Cortex of kidney (tissue), 1 donor: ENCODE measurements at places on chromosomes 12 and 14.

DNA sequence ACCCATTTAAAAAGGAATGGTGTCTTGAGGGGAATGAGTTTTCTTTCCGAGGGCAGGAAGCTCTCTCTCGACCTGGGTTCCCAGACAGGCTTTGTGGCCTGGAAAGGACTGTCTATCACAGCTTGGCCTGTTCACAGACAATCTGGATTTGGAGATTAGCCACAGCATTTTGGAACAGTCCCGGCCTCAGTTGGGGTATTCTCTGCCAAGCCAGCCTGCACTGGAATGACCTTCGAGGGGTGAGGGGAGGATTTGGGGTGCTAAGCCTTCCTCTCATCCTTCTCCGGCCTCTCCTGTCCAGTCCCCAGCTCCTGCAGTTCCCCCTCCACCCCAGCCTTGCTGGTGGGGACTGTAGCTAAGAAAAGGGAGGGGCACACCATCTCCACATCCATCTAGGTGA lies 13.0 kb downstream of the TBX5 start:
- no peak for DNase-seq

- DNase-seq: no peak
Observed at GRCh38 chr14:103155010-103155409, 31.7 kb downstream of the TNFAIP2 start.

DNA sequence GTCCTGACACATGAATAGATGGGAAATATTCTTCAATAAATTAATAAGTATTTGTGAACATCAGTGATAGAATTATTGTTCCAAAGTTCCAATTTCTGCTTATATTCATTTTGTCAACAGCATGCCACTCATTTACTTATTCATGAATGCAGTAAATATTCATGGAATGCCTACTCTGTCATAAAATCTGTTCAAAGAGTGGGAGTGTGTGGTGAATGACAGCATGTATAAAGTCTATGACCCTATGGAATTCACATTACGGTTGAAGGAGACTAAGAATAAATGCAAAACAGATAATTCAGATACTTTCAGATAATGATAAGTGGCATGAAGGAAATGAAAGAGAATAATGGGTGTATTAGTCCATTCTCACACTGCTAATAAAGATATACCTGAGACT lies 494.7 kb downstream of the NRXN3 start:
- DNase-seq: no peak

DNA sequence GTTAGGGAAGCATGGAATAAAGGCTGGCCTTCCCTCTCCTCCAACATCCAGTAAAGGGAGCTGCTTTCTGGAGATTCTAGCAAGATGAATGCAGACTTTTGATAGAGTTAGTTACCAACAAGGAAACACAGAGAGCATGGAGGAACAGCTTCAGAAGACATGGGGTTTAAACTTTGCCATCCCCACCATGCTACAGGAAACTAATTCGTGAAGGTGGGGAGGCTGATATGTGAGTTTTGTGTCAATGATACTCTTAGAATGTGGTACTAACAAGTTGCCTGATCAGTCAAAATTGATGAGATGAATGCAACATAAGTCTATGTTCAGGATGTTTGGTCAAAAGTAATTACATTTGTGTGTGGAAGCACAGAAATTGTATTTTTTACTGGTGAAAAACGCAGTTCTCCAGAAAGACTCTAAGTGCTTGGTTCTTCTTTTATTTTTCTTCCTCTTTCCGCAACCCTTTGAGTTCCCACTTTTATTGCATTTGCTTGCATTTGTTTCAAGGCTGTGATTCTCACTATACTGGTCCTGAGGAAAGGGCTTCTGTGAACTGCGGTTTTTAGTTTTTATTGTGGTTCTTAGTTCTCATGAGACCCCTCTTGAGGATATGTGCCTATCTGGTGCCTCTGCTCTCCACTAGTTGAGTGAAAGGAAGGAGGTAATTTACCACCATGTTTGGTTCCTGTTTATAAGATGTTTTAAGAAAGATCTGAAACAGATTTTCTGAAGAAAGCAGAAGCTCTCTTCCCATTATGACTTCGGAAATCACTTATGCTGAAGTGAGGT lies at the start of gene CLEC4A:
TSS of gene CLEC4A (plus strand) at position 494 of the 789 bp plus-strand sequence. CDS start at position 756, 262 bp downstream.
- no peak for DNase-seq

GRCh38 chr12:48615681-48616080 lies 45.8 kb upstream of the LALBA start:
- DNase-seq: no peak

DNA sequence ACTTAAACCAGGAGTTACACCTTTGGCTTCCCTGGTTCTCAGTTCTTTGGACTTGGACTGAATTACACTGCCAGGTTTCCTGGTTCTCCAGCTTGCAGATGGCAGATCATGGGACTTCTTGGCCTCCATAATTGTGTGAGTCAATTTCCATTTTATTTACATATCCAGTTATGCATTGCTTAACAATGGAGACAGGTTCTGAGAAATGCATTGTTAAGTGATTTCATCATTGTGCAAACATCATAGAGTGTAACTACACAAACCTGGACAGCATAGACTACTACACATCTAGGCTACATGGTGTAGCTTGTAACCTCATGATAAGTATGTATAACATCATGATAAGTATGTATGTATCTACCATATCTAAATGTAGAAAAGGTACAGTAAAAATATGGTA lies 276.1 kb upstream of the BTG1 start:
- DNase-seq: no peak

- no peak for DNase-seq
Observed at GRCh38 chr14:66746316-66747006, 238.5 kb downstream of the GPHN start.

GRCh38 chr12:104416136-104416535 lies 40.6 kb upstream of the CHST11 start:
- no peak for DNase-seq

- DNase-seq: no peak
Observed at GRCh38 chr12:105226219-105226618, 9.8 kb downstream of the APPL2 start.

DNA sequence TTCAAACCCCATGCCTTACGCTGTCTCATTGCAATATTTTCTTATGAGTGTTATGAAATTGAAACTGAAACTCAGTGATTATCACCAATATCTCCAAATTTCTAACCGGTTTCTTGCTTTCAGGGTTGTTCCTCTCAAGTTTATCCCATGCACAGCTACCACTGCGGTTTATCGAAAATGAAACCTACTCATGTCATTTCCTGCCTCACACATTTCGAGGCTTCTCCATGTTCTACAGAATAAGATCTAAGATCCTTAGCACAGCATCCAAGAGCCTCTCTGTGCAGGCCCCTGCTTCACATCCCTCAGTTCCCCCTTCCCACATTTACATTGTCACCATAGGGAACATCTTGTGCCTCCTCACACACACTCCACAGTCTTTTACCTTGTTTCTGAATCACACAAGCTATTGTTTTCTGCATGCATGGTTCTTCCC lies 45.5 kb upstream of the FAR2 start:
- no peak for DNase-seq

DNA sequence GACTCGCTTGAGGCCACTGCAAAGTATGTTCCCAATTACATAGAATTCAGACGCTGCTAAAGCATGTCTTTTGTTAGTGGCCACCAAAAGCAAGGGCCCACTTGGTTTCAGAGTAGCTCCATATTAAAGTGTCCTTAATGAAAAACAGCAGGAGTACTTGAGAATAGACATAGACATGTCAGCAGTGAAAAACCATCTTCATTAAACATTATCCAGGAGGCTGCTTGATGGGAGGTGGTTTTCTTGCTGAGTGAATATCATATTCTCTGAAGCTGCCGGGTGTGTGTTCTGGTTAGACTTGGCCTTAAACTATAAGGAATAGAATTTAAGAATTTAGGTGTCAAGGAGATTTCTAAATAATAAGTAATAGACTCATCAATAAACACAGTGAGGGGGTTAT lies 79.5 kb upstream of the CCDC198 start:
- no peak for DNase-seq

DNA sequence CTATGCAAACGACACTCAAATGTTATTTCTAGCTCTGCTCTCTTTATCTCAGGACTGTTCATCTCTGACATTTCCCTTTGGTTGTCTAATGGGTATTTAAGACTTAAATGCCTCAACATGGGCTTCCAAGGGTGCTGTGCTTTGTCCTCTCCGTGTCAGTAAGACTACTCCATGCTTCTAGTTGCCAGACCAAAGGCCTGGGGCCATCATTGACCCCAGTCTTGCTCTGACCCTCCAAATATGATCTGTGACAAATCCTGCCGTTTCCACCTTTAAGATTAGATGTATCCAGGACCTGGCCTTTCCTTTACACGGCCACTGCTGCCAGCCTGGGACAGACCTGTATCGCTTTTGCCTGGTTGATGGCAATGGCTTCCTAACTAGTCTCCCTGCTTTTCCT lies 126.3 kb upstream of the DYRK2 start:
- DNase-seq: no peak

GRCh38 chr12:42278128-42278510 lies 40.1 kb upstream of the YAF2 start:
- no peak for DNase-seq

- DNase-seq: no peak
Observed at GRCh38 chr14:100503251-100503650, 84.0 kb downstream of the BEGAIN start.

- no peak for DNase-seq
Observed at GRCh38 chr14:98146416-98146815, 1125.6 kb downstream of the BCL11B start.

- no peak for DNase-seq
Observed at GRCh38 chr12:42538203-42538602, 51.3 kb downstream of the PRICKLE1 start.

DNA sequence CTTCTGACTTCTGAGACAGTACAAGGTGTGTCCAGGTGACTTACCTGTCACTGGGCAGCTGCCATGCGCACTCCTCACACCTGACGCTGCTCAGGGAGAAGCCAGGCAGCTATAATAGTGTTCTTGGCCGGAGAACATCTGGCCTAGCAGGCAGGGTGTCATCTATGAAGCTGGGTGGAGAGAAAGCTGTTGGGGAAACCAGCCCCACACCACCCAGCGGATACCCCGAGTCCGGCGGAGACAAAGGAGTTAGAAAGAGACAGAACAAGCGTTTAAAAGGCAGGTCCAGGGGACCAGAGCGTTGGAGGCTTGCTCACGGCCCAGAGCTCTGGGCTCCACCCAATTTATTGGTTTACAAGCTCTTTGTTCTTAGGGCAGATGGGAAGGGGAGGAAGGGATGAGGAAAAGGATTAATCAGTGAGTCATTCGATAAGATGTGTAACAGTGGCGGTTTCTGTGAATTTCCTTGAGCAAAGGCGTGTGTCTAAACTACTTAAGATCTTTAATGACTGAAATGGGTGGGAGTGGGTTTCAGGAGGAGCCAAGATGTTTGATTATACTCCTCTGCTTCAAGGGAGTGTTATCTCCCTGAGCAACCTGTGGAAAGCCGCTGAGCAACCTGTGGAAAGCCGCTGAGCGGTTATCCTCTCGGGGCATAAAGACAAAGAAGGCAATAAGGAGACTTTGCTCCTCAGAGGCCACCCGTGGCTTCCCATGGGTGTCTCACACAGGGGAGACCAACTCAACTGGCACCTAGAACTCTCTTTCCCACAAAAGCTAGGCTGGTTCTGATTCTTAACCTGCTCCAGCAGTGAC lies at the start of gene GALNT8:
TSS of gene GALNT8 (plus strand) at position 580 of the 816 bp plus-strand sequence. CDS start 278 bp downstream, outside the sequence.
- no peak for DNase-seq

DNA sequence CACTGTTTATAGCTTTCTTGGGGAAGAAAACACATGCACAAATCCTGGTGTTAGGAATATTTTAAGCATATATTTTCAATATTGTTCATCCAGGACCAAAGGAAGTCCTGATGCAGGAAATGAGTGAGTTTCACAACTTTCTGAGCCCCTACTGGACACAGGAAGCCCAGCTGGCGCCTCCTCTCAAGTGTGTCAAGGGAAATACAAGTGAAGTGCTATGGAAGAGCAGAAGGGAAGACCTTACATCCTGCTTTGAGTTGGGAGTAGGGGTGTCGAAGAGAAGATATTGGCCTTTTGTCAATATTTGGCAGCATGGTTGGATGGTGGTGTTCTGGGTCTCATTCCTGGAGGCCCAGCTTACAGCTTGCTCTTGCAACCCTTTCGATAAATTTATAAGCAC lies 66.1 kb upstream of the ZDHHC17 start:
- DNase-seq: no peak

DNA sequence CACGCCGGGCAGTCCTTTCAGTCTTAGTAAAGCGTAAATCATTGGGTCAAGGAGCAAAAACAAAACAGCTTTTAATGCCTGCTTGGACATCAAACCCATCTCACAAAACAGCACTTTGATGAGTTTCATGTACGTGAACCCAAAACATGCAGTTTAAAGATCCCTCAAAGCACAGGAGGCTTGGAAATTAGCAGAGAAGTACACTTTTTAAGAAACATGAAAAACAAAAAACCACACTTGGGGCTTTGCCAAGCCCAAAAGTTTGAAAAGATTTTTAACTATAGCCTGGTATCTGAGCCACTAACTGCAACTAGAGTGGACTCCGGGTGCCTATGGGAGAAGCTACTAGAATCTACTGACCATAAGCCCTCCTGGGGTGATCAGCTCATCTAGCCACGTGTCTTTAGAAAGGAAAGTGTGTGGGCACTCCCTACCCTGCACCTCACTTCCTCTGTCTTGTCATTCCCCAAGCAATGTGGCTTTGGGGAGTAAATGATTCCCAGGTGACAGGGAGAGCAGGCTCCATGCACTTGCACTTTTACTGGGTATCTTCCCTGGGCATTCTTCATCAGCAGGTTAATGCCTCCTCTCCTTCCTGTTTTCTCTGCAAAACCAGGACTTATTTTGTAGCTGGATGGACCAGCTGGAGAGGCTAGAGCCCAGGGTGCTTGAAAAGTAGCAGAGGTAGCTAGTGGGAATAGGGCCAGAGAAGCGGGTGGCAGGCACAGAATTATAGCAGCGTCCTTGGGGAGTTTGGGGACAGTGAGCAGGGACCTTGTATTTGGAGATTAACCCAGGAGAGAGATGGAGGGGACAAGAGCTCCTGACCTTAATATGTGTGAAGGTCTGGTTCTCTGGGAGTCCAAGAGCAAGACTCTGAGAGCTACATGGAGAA lies 339.3 kb downstream of the BCL11B start:
- DNase-seq: no peak

DNA sequence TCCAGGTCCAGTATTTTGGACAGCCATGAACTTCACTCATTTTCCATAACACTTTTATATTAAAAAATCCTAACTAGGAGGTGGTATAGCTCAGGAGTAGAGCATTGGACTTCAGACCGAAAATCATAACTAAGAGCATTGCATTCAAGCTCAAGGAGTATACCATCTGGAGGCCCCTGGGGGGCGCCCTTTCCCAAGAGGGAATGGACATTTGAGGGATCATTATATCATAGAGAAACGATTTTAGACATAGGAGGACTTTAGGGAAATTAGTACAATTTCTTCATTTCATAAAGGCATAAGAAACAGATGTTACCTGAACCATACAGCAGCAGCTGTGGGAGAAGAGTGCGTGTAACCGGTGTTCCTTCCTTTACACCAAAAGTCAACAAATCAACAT lies 5.2 kb upstream of the ATG14 start:
- no peak for DNase-seq
